ENCODE measurements at places on chromosomes 5 and 9. TPM values are rescaled to one million over a fixed set of nuclear protein-coding genes. Genes with fewer than 3 reads are reported as not detected.

The IFNK gene
- total RNA-seq: not detected

- no peak for DNase-seq
- peak overlapping the region; percentile 38 for H3K27ac ChIP-seq
- H3K4me1 ChIP-seq: peaks cover 17% of the 10 kb centered on the region
These were observed 48.1 kb downstream of the PRELID2 start for GRCh38 chr5:145787001-145787400.

The BASP1 gene
- total RNA-seq: 111 TPM

The TMEM174 gene
- total RNA-seq: not detected

GRCh38 chr5:5422819-5423515 is 490 bp downstream of the ICE1 start:
- H3K27me3 ChIP-seq: no peaks in the 10 kb centered on the region
- no peak for DNase-seq
- H3K27ac ChIP-seq: peak overlapping the region; percentile 98
- H3K36me3 ChIP-seq: no peaks in the 10 kb centered on the region
- peaks cover 3% of the 10 kb centered on the region for H3K4me1 ChIP-seq

DNA sequence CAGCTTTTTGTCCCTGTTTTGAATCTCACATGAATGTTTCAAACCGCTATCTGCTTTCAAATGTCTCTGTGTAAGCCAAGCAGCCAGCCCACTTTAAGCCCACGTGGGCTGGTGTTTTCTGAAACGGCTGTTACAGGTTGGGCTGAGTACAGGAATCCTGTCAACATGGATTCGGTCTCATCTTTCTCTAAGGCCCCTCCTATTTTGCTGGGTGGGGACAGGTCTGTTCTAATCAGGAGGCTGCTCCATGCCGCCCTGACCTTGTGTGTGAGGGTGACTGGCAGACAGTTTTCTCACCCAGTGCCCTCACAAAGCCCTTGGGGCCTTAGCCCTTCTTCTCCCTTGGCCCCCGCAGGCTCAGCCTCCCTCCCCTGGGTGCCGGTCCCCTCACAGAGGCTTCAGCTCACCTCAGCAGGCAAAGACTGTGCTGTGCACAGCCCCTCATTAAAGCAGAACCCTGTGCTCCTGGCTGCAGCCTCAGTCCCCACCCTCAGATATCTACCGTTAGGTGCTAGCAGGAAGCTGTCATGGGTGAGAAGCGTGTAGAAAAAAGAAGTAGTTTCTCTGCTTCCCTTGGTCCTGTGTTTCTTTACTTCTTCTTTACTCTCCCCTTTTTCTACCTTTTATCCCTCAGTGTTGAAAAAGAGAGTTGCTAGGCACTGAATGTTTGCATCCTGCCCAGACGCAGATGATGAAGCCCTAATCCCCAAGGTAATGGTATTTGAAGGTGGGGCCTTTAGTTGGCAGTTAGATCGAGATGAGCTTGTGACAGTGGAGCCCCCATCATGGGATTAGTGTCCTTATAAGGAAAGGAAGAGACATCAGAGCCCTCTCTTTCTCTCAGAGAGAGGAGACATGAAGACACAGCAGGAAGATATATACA is 205.7 kb downstream of the ADAMTS12 start:
- H3K27ac ChIP-seq: peak overlapping the region; percentile 75
- no peaks in the 10 kb centered on the region for H3K27me3 ChIP-seq
- no peak for DNase-seq
- H3K36me3 ChIP-seq: peaks cover 2% of the 10 kb centered on the region

DNA sequence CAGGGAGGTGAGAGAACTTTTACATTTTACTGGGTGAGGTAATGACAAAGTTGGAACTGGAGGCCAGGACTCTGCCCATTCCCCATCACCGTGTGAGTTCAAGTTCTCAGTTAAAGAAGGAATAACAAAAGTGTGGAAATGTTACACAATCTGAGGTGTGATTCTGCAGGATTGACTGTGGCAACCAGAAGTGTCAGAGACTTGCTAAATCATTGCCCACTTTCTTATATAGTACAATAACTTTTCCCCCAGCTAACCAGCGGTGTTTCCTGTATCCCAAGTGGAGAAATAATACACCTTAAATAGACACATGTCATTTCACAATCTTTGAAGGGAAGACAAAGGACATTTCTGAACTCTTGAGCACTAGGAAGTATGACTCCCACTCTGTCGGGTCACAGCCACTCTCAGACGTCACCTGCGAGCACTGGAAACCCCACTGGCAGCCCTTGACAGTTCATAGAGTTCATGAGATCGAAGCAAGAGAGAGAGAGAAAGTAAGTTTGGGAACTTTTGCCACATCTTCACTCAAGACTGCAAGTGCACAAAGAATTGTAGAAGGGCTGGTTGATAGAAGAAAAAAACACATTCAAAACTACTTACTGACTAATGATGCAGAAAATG is 28.4 kb downstream of the PAX5 start:
- no peak for DNase-seq
- no peak overlapping the region for H3K27ac ChIP-seq
- no peaks in the 10 kb centered on the region for H3K4me1 ChIP-seq
- peaks cover 99% of the 10 kb centered on the region for H3K27me3 ChIP-seq
- H3K4me3 ChIP-seq: no peak overlapping the region
- H3K36me3 ChIP-seq: no peaks in the 10 kb centered on the region

The PRR16 gene
- total RNA-seq: 2.3 TPM

- H3K27ac ChIP-seq: no peak overlapping the region
- peaks cover 11% of the 10 kb centered on the region for H3K4me1 ChIP-seq
- H3K4me3 ChIP-seq: peak overlapping the region; percentile 73
These were observed 1.3 kb downstream of the RNF38 start for GRCh38 chr9:36398745-36399144.

- no peak for DNase-seq
- peak overlapping the region; percentile 91 for H3K4me3 ChIP-seq
- H3K4me1 ChIP-seq: peaks cover 4% of the 10 kb centered on the region
- H3K27ac ChIP-seq: peak overlapping the region; percentile 79
- no peaks in the 10 kb centered on the region for H3K36me3 ChIP-seq
These were observed 423 bp downstream of the IPPK start for GRCh38 chr9:92669527-92669889.

The F2RL1 gene
- total RNA-seq: not detected

GRCh38 chr5:169020102-169020501 is 280.8 kb downstream of the SLIT3 start:
- H3K27me3 ChIP-seq: no peaks in the 10 kb centered on the region
- H3K36me3 ChIP-seq: no peaks in the 10 kb centered on the region
- no peak overlapping the region for H3K27ac ChIP-seq
- peaks cover 9% of the 10 kb centered on the region for H3K4me1 ChIP-seq

The FTMT gene
- total RNA-seq: not detected

GRCh38 chr5:79636981-79637733 is 24.9 kb downstream of the TENT2 start:
- H3K4me3 ChIP-seq: no peak overlapping the region
- no peaks in the 10 kb centered on the region for H3K27me3 ChIP-seq
- H3K36me3 ChIP-seq: peaks cover 15% of the 10 kb centered on the region
- no peaks in the 10 kb centered on the region for H3K4me1 ChIP-seq

Data from cardiac muscle cell (in vitro differentiated cells and primary cell).